Iris pigment epithelial cell (primary cell): ENCODE measurements at places on chromosomes 4 and X.

DNA sequence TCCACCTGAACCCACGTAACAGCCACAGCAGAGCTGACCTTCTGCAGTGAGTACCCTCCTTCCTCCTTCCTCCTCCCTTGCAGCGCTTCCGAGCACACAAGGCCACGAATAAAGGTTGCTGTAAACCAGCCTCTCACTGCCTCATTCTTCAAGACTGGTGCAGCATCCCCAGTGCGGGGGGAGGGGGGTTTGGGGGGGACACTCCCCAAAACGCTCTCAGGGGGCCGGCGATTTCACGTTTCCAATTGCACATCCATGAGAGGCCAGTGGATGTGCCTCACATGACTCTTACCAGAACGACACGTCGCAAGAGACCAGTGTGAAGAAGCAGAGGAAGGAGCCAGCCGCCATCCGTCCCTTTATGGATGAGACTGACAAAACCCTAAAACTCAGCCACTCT is 5.2 kb downstream of the DHRSX start:
- no peak for DNase-seq

- DNase-seq: peak; percentile 64
These were observed 13.9 kb upstream of the ETDC start for GRCh38 chrX:135295238-135295943.

- DNase-seq: peak; percentile 61
These were observed 38.6 kb downstream of the MND1 start for GRCh38 chr4:153383131-153383530.

GRCh38 chr4:122814426-122814825 is 12.2 kb upstream of the FGF2 start:
- no peak for DNase-seq

DNA sequence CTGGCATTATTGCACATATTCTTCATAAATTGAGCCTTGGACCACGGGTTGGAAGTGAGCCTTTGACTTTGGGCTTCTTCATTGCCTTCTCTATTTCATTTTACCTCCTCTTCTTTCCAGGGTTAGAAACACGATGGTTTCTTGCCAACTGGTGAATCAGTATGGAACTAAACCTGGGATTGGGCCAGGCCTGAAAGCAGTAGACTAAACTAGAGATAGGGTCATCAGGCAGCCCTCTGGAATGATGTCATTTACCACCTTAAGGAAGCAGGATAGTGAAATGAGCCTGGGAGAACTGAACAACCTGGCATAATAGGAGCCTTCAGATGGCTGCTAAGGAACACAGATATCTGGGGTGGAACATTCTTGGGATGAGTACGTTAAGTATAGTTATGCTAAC is 67.5 kb upstream of the ATP8A1 start:
- no peak for DNase-seq

DNA sequence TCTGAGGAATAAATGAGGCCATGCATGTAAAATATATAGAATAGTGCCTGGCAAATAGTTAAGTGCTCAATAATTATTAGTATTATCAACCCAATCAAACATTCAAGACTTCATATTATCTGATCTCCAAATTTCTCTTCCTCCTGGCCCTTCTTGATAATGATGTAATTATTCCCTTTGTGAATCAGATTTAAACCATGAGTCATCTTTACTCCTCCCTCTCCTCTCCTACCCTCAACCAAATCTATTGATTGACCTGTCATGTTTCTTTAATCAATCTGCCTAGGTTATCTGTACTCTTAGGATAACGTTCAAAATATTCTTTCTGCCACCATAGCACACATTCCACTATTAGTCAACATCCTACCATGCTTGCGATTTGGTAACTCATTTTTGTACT is 129.8 kb upstream of the NAP1L5 start:
- DNase-seq: no peak

GRCh38 chrX:15719324-15719968 is 18.6 kb upstream of the CA5B start:
- DNase-seq: no peak

DNA sequence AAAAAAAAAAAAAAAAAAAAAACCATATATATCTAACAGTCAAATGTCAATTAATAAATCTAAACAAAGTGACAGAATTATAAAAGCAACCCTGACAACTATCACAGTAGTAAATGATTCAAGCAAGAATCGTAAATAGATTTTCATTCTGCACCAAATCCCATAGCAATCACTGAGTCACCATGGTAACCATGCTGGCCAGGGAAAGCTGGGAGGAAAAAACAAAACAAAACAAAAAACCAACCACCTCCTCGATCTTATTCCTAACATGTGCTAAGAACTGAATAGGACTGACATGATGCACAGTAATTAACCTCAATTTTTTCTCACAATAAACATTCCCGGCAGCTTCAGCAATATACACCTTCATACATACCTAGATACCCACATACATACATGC is 30.6 kb upstream of the RAB40A start:
- DNase-seq: no peak

DNA sequence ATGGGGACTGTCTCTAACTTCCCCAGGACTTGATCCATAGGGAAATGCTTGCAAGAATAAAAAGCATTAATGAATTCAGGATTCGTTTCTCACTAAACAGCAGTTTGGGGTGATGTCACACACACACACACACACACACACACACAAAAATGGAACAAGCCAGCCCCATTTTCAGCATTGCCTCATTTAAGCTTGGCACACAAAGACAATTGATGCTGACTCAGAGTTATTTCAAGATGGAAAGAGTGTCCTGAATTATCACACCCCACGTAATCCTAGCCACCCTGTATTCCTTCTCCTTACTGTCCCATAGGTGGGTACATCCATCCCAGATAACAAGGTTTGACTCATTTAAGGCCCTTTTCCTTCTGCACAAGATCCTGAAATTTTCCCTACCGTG is 345.1 kb upstream of the HS3ST1 start:
- DNase-seq: no peak

DNA sequence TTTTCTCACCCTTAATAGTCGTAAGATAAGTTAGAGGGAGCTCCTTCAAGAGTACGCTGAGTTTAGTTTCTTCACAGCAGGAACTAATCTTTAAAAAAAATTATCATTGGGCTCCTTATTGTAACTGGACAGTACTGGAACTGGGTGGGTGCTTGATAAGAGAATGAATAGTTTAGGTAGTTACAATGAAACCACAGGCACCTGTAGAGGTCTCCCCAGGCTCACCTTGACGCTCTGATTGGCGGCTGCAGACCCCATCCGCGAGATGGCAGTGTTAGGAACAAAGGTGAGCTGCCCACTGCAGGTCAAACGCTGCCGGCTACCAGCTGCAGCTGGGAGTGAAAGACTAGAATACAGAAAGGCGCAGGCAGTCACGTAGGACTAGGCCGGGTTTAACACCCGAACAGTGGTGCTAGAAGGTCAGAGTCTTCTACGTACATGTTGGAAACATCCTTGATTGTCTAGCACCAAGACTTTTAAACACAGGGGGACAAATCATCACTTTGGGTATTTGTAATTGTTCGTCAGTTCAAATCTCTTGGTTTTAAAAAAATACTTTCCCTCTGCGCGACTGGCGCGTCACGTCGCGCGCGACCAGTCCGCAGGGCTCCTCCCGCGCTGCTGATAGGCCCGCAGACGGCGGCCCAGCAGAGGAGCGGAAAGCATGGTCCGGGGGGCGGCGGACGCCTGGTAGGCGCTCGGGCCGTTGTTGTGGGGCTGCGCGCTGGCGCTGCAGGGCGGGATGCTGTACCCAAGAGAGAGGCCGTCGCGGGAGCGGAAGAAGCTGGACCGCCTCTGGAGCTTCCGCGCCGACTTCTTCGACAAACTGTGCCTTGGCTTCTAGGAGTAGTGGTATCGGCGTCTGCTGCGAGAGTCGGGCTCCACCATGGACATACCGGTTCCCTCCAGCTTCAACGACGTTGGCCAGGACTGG is 45.6 kb downstream of the SMARCA5 start:
- DNase-seq: peak; percentile 70

GRCh38 chr4:56317749-56318148 is 69.5 kb downstream of the AASDH start:
- no peak for DNase-seq

GRCh38 chrX:102548231-102548630 is 31.7 kb upstream of the TMSB15A start:
- DNase-seq: no peak

DNA sequence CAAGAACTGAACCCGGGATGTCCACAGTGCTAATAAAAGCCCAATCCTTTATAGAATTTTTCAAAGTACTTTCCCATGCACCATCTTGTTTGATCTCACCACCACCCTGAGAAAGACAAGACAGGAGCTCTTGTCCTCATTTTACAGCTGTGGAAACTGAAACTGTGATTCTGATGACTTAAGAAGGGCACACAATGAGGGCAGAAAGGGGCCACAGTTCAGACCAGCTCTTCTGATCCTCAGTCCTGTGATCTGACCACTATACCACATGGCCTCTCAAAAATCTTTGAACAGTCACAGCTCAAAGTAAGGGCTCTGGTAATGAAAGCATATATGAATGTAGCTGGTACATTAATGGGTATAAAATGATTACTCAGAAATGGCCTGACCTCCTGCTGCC is 127.3 kb upstream of the CPEB2 start:
- DNase-seq: no peak

DNA sequence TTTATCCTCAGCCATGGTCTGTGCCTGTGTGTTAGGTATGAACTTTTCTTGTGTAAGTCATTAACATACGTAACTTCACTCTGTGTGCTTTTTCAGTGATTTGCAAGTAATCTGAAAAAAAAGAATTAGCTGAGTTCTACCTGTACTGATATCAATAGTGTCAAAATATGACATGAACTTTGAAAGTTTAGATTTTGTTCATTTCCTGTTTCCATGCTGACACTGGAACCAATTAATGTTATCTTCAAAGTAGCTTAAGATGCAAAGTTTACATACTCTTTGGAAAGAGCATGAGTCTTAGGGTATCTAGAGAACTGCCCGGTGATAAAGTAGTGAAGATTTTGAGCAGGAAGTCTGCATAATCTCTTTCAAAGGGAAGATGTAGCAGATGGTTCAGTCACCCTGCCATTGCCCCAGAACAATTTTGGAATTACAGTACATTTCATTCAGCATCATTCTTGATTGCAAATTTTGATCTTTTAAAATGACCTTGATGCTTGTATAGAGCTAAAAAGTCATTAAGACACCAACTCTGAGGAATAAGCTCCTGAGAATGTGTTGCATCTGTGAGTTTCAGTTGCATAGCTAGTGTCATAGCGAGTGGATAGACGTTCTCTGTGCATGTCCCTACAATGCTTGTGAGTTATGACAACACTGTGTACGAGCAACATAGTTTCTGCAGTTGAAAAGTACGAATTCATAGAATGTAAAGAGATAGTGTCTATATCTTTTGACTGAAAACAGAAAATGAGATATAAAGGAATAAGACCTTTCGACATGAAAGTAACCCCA is 130.5 kb downstream of the PTTG2 start:
- no peak for DNase-seq

GRCh38 chr4:52312722-52313121 is 261.6 kb downstream of the SPATA18 start:
- no peak for DNase-seq

DNA sequence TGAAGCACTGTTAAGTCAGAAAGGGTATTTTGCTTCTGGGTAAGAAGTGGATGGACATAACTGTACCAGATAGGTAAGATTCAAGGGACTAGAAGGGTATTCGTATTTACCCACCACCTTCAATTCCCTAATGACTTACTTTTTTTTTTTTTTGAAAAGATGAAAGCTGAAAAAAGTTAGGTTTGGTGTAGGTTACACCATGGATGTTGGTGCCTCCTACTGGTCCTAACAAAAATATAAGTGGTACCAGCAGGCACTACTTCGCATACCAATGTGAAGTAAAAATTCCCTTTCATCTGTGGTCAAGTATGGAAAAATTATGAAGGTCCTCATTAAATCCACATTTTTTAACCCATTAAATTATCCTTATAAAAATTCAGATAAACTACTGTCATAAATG is 7.2 kb downstream of the ANKRD17 start:
- DNase-seq: peak; percentile 22

DNA sequence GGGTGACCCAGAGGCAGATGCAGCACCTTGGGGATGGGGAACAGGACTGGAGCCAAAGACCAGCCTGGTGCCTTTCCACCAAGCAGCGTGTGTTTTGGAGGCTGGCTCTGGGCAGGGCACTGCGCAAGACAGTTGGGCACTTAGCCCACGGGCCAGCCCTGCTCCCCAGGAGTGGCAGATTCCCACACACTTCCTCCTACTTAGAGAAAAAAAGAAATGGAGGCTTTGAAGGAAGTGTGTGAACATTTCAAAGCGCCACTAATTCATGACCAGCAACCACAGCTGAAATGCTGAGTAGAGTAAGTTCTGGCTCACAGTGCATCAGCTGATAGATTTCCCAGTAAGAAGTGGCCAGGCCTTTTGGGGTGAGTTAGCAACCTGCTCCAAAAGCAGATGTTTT is 54.9 kb upstream of the LGI2 start:
- no peak for DNase-seq

DNA sequence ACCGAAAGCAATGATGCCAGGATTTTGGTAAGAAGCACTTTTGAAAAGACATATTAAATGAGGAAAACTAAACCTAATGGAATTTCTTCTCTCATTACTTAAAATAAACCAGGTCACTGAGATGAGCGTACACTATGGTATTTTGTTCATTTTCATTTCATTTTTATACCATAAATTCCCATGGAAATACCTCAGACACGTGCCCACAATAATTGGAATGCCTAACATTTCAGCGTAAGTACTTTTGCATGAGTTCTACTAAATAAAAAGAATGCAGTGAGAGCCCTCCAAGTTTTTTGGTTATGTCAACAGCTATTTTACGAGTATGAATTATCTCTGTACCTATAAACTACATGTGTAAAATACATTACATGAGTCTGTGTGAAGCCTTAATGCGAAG is 3.2 kb downstream of the CAMK2D start:
- DNase-seq: peak; percentile 68

DNA sequence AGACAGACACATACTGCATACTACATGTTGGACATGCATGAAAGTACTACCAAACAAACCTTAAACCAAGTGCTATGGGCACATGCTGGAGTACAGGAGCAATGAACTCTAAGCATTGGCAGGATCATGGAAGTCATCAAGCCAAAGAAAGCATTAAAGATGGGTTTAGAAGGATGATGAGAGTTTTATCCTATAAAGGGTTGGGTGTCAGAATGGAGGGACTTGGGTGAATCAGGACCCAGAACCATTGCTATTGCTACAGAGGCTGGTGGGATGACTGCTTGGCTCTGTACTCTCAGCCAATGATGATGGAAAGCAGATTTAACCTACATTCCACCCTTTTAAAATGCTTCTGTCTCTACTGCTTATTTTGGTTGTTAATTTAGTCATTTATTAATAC is 233.9 kb upstream of the EDA2R start:
- DNase-seq: no peak

DNA sequence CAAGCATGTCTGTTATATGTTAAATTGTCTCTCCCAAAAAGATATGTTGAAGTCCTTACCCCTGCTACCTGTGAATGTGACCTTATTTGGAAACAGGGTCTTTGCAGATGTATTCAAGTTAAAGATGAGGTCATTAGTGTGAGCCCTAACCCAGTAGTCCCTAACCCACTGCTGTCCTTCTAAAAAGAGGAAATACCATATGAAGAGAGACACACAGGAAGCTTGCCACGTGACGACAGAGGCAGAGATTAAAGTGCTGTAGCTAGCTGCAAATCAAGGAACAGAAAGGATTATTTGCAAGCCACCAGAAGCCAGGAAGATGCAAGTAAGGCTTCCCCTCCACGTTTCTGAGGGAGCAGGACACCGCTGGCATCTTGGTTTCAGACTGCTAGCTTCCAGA is 150.1 kb downstream of the HNRNPD start:
- no peak for DNase-seq
